Brain microvascular endothelial cell (primary cell): ENCODE measurements at places on chromosomes 7 and 10.

GRCh38 chr7:4144811-4145510 is 537.1 kb upstream of the FOXK1 start:
- DNase-seq: peak; percentile 10

- no peak for DNase-seq
Observed at GRCh38 chr10:49353895-49354566, 41.9 kb downstream of the DRGX start.

GRCh38 chr10:61900829-61901792 is at the start of gene ARID5B:
Gene ARID5B, plus strand, starts transcription at chr10:61901699. Its CDS starts 11 bp downstream, at chr10:61901710.
- peak; percentile 81 for DNase-seq

DNA sequence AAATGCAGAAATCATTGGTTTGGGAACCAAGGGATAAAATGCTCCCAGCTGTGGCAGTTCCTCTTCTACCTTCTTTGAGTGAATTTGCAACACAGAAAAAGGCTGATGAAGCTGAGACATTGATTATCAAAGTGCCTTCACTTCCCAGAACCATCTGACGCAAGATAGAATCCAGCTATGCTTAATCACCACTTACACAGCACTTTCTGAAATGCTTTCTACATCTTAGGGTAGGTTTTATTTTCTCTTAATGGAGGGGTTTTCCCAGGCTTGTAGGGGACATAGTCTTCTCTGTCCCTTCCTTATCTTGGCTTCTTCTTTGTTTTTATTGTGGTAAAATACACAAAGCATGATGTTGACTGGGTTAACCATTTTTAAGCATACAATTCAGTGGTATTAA is 332.6 kb upstream of the ZNF32 start:
- peak; percentile 25 for DNase-seq

DNA sequence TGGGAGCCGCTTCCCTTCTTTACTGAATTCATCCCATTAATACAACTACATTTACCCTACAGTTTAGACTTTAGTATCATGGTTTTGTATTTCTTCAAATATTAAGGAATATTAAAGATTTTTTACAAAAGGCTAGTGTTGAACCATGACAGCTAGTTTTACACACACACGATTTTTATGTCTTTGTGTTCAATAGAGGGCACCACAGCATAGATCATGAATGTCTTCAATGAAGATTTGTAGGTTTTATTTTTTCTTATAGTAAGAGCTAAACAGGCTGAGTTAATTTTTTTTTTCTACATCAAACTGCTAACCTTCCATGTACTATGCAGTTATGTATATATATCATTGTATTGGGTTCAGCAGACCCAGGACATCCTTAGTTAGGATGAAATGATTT is 76.9 kb downstream of the SNX10 start:
- DNase-seq: no peak

GRCh38 chr10:102782673-102783551 is 39.2 kb downstream of the WBP1L start:
- peak; percentile 85 for DNase-seq

DNA sequence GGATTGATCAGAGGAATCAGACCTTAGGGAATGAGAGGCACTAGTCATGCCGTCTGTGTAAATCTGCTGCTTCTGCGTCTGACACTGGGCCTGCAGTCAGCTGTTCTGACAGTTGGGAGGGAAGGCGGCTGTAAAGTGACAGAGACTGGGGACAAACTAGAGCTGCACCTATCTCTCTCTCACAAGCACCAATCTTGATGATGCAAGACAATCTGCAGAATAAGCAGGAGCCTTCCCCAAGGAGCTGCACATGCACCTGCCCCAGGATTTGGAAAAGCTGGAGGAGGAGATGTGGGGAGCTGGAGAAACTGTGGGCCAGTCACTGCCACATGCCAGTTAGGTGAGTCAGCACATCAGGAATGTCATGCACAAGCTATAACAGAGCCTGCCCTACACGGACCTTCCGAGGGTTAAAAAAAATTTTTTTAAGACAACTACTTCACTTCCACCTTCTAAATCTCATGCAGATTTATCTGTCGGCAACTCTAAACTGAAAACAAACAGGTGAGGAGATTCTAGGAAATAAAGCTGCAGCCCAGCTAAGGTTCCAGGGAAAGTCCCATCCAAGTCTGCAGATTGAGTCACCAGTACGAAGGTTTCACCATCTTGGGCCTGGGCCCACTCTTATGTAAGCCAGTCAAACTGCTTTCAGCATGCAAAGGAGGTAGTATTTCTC is 39.2 kb downstream of the ENO4 start:
- peak; percentile 80 for DNase-seq

DNA sequence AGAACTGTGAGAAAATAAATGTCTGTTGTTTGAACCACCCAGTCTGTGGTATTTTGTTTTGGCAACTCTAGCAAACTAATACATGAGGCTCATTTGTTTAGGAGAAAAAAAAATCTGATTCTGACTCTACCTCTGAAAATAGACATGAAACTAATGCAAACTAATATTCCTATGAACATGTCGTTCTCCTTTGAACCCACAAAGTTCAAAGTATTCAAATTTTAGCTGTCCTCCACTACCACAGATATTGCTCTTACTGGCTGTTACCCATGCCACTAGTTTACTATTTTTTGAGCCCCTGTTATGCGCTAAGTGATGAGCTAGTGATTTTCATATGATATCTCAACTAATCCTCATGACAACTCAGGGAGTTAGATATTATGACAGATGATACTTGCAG is 58.8 kb upstream of the ZNF804B start:
- DNase-seq: no peak

DNA sequence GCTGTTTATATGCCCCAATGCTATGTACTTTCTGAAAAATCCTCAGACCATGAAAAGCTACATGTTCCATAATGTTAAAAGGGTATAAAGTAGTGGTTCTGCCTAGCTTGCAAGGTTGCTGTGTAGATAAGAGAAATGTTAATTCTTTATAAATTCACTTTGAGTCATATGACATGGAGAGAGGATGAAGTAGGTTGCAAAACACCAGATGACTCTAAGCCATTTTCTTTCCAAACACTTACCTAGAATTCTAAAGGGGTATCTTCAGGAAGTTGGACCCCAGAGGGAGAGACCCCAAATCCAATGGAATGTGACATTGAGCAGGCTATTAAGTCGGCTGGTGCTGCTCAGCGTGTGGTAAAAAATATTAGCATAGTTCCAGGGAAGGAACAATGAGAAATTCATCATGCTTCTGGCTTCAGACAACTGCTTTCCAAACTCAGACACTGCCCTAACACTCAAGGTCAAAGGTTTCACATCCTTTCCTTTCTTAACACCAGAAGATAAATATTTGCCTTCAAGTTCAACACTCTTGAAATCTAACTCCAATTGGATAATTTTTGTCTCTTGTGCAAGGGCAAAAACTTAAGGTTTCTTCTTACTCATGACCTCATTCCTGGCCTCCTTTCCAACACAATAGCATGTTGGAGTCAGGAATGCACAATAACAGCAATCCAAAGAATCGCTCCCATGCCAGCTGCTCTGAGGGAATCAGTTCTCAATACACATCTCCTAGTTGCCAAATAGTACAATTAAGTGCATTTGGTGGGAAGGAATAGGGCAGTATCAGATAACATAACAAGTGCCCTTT is 100.7 kb upstream of the AFAP1L2 start:
- peak; percentile 76 for DNase-seq

DNA sequence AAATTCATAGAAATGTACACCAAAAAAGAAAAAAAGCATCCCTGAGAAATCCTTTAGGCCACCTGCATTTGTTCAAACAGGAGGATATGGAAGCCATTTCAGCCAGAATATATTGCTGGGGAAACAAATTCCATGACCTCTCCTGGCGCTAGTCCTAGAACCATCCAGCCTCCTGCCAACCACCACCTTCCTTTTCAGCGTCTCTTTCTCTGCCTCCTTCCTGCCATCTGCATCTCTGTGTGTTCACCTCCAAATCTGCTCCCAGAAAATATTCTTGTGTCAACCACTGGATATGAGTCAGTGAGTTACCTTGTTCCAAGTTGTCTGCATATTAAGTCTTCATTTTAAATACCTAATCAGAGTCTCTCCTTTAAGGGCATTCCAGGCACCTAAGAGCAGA is 50.6 kb upstream of the NPY start:
- DNase-seq: no peak

DNA sequence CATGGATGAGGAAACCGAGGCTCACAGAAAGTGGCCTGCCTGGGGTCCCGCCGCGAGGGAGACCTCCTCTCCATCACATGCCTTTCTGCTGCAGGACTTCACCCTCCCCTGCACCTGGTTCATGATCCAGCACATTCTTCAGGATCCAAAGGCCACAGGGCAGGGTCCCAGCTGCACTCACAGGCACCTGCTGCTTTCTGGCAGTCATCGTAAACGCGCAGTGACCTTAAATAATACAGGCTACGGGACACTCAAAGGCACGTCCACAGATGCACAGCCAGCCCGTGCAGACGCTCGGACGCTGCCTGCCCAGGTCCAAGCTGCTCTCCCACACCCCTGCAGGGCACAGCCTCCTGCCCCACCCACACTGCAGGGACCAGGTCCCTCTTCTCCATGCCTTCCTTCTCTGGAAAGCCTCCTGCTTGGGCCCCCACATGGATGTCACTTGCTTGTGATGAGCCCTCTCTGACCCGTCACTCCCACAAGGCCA is 49.9 kb downstream of the CALML3 start:
- DNase-seq: no peak

GRCh38 chr10:28199941-28200340 is 102.9 kb downstream of the MPP7 start:
- DNase-seq: no peak

GRCh38 chr10:91683975-91684374 is 51.1 kb upstream of the PPP1R3C start:
- peak; percentile 61 for DNase-seq

DNA sequence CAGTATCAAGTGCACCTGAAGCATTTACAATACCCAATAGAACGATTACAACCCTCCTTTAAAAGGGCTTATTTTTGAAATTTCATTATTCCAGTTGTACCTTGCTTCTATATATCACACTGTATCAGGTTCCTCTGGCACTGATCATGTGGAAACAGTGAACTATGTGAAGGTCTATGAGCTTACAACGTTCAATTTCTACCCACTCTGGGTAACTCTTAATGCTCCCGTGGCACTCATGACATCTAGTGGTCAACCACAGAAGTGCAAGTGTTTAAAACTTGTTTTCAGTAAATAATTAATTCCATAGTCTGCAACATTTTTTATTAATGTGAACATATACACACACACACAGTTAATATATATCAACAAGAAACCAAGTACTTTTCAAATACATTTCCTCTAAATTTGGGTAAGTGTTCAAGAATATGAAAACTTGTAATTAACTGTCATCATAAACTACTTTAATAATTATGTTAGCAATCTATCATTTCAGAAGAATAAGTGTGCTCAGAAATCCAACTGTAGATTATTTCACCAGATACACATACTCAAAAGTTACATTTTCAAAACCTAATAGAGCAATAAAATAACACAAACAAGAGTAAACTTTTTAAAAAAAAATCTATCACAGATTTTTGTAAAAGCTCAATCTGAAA is 61.0 kb downstream of the MPP7 start:
- DNase-seq: peak; percentile 57

DNA sequence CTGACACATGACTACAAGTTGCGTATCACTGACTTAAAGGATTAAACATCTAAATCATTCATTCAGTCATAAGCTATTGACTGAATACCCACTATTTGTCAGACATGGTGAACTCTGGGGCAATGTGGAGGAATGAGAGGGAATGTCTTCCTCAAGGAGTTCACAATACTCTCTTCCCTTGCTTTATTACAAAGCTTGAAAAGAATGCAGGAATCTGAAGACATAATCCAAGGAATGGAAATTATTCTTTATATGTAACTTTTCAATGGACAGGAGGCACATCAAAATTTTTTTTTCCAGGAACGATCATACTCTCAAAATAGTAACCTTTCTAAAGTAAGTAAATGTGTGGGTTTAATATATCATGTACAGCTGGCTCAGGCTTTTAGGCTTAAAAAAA is 111.9 kb downstream of the ATXN7L1 start:
- no peak for DNase-seq

- no peak for DNase-seq
Observed at GRCh38 chr10:80660736-80661135, 123.0 kb downstream of the SH2D4B start.

DNA sequence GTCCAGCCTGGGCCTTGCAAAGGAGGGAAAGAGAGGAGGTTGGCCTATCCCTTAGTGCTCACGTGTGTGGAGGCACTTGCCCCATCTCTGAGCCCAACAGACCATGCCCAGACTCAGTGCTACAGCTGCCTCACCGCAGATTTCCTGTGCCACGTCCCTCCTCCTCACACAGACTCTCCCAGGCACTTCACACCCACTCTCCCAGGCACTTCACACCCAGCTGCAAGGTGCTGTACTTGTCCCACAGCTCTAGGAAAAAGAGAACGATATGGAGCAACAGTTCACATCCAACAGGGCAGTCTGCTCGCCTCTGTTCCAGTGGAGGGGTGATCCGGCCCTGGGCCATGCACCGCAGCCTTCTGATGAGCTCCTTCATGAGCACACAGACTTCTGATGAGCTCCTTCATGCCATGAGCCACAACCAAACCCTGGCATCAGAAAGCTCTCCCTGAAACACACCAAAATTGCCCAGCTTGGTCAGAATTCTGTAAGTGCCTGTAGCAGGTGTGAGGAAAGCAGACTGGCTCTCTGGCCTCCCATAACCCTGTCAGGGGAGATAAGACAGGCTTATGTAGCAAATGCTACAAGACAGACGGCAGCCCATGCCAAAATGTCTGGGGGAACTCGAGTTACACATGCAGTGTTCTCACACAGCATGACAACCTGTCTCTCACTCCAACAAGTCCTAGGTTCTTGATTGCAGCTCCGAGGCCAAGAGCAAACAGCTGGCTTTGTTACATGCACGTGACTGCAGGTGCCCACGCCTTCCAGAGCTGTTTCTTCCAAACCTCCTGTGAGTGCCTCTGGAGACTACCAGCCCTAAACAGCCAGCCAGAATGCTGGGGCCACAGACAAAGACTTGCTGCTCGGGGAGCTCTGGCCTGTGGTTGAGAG is 348.5 kb downstream of the GRID1 start:
- DNase-seq: no peak

DNA sequence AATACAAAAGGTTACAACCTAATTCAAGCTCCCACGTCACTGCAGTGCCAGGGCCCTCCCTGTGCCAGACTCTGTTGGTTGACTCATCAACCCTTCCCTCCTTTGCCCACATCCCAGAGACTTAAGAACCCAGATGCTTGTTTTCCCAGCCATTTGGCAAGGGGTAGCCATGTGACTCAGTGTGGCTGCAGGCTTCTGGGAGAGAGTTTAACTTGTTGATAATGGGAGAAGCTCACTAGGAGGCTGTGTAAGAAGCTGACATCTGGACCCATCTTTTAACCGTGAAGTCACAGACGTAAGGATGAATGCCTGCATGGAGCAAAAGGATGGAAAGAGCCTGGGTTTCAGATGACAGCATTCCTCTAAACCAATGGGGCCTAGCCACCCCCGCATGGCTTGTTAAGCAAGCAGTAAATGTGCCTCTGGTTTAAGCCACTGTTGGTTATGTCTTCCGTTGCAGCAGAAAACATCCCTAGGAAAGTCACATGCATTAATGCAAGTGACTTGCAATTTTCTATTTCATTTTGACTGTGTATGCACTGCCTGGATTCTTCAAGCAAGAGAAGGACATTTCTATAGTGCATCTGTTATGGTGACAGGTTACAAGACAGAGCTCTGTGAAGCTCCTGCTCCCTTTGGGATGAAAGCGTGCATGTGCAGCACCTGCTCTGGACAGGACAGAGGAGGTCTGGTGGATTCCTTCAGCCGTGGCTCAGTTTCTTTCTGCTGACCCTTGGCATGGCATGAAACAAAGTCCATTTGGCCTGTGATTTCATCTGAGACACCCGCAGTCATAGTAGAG is 57.5 kb upstream of the CREB5 start:
- DNase-seq: peak; percentile 82

- no peak for DNase-seq
Observed at GRCh38 chr10:49426490-49427360, 30.8 kb upstream of the DRGX start.

GRCh38 chr10:114911052-114911711 is 26.8 kb upstream of the TRUB1 start:
- peak; percentile 59 for DNase-seq
